GM03348 (cell line): ENCODE measurements at places on chromosomes 5 and 9.

- DNase-seq: no peak
These were observed 80.4 kb downstream of the LIX1 start for GRCh38 chr5:97062046-97062445.

- peak; percentile 55 for DNase-seq
These were observed 26.6 kb downstream of the PALM2AKAP2 start for GRCh38 chr9:109806506-109807115.

GRCh38 chr5:155532621-155533311, 519.2 kb downstream of the KIF4B start:
- no peak for DNase-seq

DNA sequence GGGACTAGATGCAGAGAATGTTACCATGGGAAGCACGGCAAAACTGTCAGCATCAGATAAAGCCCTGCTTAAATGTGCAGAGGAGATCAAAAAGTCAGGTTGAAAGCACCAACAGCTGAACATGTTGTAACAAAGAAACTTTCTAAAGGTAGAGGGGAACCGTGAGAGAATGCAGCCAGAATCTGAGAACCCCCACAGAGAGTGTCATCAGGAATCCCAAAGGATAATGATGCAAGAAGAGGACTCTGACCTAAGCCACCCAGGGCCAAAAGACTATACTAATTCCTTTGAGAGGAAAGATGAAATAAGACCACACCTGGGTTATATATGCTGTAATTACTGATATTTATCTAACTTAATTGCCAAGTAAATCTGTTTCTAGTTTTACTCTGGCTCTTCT, 116.6 kb downstream of the PCSK1 start:
- DNase-seq: no peak

- no peak for DNase-seq
These were observed 89.5 kb downstream of the EPB41L4A start for GRCh38 chr5:112329419-112330090.

GRCh38 chr9:27540502-27540901, 10.9 kb upstream of the MOB3B start:
- peak; percentile 9 for DNase-seq

GRCh38 chr5:67516948-67517565, 320.5 kb upstream of the CD180 start:
- DNase-seq: no peak

- no peak for DNase-seq
These were observed 29.5 kb upstream of the OSMR start for GRCh38 chr5:38816083-38817030.

DNA sequence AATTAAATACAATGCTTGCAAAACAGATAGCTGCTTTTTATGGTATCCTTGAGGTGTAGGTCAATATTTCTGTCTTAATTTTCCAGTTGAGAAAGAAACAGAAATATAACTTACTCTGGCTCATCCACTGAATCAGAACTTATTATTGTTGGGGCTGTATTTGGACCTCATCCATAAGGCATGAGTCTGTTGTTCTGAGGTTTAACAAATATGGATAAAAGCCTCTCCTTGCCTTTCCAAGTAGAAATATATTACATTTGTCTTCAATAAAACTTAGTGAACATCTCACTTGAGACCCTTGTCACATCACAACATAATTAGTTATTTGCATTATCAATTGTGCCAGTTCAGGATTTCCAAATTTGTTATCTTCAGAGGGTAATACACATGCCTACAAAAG, 525.8 kb downstream of the AGTPBP1 start:
- peak; percentile 17 for DNase-seq

- DNase-seq: no peak
These were observed 106.6 kb downstream of the DENND1A start for GRCh38 chr9:123823194-123823947.

DNA sequence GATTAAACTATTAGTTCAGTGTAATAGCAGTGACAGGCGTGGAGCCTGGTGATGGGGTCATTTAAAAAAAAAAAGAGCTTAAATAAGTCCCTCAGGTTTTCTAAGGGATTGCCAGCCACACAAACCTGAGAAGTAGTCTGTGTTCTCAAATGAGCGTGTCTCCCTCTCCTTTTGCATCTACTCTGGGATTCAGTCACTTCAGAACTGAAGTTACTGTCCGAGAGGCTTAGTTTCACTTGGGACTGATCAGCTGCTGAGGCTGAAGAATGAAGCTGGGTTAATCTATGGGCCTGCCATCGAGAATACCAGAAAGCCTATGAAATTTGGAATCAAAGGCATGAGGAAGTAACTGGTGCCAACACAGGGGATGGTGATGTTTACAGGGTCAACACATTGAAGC, 310.1 kb downstream of the ADAMTS6 start:
- no peak for DNase-seq

GRCh38 chr9:137607141-137607857, 1.8 kb downstream of the ARRDC1 start:
- DNase-seq: peak; percentile 24

DNA sequence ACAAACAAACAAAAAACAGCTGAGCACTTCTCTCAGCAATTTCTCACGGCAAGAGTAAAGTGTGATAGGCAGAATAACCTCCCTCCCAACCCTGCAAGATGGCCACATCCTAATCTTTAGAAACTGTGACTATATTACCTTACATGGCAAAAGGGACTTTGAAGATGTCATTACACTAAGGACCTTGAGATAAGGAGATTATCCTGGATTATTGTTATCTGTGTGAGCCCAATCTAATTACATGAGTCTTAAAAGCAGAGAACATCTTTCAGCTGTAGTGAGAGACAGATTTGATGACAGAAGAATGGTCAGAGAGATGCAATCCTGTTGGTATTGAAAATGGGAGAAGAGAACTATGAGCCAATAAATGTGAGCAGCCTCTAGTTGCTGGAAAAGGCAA, 347.9 kb downstream of the CDH9 start:
- DNase-seq: no peak

DNA sequence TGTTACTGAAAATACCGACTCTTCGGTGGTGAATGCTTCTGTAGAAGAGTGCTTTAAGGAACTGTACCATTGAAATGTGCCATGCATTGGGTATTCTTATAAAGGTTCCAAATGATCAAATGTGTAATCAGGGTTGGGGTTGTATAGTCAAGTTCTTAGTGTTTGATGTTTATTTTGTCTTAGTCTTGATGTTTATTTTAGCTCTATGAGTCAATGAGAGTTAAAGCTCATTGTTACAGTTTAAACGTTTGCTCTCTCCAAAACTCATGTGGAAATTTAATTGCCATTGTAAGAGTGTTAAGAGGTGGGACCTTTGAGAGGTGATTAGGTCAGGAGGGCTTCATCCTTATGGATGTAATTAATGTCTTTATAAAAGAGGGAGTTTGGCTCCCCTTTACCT, 153.0 kb downstream of the FER start:
- DNase-seq: no peak

DNA sequence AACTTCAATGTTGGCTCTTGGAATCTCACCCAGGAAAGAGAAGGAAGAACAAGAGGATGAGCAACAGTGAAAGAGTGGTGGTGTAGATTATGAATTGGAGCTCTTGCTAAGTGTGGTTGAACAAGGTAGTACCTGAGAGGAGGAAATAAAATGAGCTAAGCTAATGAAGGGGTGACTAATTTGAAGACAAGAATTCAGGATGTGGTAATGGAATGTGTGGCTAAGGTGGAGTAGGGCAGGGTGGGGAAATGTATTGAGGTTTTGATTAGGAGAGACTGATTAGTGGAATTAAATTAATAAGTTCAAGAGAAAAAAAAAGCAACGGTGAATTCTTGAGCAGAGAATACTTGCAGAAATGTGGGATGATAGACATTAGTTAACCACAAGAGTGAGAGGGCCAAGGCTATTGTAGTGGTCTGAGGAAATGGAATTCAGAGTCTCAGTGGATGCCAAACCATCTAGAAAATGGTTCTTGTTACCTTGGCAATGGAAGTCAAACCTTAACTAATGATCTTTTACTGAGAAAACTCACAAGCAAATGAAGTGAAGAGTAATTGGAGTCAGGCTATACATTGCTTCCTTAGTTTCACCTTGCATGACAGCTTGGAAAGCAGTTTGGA, 648.3 kb upstream of the ZNF608 start:
- no peak for DNase-seq
